ENCODE measurements at places on chromosomes 4 and X.

GRCh38 chrX:25650216-25650820, 487.8 kb upstream of the MAGEB18 start:
- DNase-seq: no peak

GRCh38 chr4:100042235-100042634, 92.2 kb upstream of the H2AZ1 start:
- DNase-seq: no peak

GRCh38 chr4:53981066-53981465, 83.3 kb downstream of the CHIC2 start:
- DNase-seq: no peak

DNA sequence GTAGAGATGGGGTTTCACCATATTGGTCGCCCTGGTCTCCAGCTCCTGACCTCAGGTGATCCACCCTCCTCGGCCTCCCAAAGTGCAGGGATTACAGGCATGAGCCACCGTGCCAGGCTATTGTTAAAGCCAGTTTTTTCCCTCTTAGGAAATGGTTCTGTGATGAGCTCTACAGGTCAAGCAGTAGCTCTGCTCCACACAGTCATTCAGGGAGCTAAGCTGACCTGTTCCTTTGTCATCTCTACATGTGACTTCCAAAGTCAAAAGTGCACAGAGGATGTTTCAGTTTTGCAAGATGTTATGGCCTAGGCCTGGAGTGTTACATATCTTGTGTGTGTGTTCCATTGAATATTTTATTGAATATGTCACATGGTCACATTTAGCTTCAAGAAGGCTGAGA, 11.4 kb downstream of the MCUB start:
- no peak for DNase-seq

DNA sequence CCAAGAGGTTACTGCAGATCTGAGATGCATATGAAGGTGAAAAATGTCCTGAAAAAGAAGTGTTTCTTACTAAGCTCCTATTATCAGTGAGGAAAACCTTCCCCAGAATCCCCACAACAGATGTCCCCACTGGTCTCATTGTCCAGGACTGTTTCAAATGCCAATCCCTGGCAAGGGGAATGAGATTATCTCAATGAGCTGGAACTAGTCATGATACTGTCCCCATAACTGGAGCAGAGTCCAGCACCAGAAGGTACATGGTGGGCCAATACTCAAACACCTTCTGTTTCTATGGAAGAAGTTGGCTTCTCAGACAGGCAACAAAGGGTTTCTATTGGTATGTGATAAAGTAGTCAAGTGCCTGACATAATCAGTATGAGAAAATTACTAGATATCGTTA, 221.1 kb upstream of the TLL1 start:
- no peak for DNase-seq

GRCh38 chrX:10360116-10360515, 203.3 kb downstream of the CLCN4 start:
- no peak for DNase-seq

DNA sequence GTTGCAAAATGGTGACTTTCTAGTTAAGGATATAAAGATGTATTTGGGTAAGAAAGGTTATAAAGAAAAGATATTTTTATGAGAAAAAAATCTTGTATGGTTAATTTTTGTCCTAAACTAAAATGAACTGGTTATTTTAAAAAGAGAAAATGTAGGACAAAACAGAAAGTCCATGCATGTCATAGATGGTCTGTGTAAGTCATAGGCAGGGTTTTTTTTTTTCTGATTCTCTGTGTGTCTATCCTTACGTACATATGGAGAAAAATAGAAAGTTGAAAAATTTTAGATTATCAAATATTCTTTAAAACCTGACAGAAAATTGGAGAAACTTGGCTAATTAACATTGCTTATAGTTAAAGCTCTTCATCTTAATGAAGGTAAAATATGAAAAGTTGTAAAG, 493.4 kb downstream of the IQCM start:
- no peak for DNase-seq

- DNase-seq: no peak
Observed at GRCh38 chr4:164483711-164484110, 270.2 kb upstream of the SMIM31 start.

DNA sequence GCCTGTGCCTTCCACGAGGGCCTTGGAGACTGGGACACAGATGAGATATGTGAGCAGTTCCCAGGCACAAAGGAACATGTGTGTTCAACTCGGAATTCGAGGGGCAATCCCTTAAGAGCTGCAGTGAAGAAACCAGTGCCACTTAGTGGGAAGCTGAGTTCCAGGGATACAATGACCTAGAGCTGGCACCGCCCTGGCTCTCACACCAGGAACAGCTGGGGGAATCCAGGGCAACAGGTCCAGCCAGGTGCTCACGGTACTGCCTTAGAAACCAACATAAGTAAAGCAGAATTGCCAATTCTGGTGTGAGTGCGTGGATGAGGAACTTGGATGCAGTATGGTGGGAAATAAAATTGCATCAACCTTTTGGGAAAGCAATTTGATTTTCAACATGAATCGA, 122.9 kb downstream of the AFAP1 start:
- DNase-seq: no peak

- no peak for DNase-seq
Observed at GRCh38 chr4:7980036-7980435, 40.4 kb upstream of the AFAP1 start.

GRCh38 chrX:48021026-48021900, 14.5 kb downstream of the SPACA5 start:
- peak; percentile 61 for DNase-seq

DNA sequence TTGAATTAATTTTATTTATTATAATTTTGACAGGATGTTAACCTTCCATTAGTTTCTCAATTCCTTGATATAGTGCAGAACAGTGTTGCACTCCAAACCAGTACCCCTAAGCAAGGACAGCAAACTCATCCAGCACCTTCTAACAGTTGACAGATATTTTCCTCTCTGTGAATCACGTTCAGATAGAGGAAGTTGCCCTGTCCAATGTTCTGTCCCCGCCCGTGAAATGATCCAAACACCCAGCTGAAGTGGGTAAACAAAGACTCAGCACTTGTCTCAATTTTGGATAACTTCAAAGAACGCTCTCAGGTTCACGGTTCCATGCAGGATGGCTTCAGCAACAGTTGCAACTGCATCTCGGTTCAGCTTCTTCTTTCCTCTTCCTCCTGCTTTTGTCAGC, 1240.0 kb upstream of the ADGRL3 start:
- no peak for DNase-seq

DNA sequence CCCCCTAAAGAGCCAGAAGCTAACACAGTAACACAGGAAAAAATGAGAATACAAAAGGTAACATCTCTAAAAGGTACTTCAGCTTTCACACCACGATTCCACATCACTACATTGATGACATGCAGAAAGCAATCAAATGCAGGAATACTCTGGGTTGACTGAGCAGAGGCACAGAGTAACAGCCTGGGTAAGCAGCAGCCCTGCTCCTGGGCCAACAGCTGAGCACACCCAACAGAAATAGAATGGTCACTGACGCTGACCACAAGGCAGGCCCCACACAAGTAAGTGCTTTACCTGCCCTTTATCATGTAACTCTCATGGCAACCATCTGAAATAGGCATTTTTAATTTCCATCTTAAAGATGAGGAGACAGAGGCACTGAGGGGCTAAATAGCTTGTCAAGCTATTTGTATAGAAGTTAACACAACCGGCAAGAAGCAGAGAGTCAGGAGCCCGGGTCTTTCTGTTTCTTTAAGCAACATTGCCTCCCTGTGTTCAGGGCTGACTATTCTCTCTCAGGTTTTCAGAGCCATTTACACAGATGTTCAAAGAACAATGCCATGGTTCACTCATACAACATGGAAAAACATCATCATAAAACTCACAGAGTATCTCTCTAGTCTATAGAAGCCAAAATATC, 168.9 kb downstream of the ZNF674 start:
- peak; percentile 63 for DNase-seq

GRCh38 chrX:100048156-100048555, 361.9 kb downstream of the PCDH19 start:
- DNase-seq: no peak

DNA sequence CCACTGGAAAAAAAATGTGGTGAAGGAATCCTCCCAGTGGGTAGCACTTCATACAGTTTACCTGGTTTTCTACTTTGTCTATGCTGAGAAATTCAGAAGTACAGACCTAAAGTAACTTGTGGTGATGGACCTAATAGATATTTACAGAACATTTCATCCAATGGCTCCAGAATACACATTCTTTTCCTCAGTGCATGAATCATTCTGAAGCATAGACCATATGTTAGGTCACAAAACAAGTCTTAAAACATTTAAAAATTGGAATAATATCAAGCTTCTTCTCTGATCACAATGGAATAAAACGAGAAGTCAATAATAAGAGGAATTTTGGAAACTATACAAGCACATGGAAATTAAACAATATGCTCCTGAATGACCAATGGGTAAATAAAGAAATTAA, 450.1 kb upstream of the INTU start:
- no peak for DNase-seq

GRCh38 chrX:99719140-99719539, 690.9 kb downstream of the PCDH19 start:
- no peak for DNase-seq

- DNase-seq: no peak
Observed at GRCh38 chr4:161419822-161420221, 744.0 kb downstream of the FSTL5 start.
